NCI-H1105 treated with DMSO at 0.1 percent for 48 hours (cell line): ENCODE measurements at places on chromosomes 5 and 9.

DNA sequence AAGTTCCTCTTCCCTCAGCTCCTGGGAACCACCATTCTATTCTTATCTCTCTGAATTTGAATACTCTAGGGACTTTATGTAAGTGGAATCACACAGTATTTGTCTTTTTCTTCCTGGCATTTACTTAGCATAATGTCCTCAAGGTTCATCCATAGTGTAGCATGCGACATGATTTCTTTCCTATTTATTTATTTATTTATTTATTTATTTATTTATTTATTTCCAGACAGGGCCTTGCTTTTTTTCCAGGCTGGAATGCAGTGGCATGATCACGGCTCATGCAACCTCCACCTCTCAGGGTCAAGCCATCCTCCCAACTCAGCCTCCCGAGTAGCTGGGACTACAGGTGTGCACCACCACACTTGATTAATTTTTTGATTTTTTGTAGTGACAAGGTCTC is 142.1 kb downstream of the GPBP1 start:
- DNase-seq: no peak

GRCh38 chr5:33238826-33239695 is 201.7 kb upstream of the TARS1 start:
- no peak for DNase-seq

DNA sequence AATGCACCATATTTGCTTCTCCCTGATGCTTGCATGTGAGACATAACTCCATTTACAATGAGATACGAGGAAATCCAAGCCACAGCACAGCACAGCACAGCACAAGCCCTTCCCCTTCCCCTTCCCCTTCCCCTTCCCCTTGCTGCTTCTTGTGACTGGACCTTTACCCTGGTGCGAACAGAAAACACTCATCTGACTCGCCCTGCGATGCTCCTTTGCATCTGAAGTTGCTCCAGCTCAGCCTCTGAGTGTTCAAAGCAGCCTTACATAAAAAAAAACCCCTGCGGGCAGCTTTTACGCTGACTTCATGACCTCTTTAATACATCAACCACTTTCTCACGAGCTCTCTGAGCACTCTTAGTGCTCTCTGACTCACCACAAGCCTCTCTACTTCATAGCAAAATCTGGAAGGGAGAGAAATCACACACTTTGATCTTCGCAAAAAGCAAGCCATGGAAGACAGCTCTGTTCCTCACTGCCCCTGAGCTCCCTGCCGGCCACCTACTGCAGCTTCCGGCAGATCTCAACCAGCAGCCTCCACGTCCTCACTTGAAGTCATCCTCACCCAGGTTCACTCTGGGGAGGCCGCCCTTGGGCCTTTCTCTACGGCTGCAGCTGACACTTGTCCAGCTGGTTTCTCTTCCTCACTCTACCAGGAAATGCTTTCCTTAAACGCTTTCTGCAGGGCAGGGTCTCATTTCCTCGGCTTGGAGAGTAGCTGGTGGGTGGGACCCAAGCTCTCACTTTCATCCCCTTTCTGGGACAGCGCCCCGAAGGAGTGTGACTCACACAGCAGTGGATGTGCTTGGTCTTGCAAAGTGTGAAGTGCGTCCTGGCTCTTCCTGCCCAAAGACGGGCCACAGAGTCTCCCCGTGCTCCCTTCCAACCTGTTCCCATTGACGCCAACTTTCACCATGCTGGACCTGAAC is 5.3 kb downstream of the SLC34A1 start:
- no peak for DNase-seq

DNA sequence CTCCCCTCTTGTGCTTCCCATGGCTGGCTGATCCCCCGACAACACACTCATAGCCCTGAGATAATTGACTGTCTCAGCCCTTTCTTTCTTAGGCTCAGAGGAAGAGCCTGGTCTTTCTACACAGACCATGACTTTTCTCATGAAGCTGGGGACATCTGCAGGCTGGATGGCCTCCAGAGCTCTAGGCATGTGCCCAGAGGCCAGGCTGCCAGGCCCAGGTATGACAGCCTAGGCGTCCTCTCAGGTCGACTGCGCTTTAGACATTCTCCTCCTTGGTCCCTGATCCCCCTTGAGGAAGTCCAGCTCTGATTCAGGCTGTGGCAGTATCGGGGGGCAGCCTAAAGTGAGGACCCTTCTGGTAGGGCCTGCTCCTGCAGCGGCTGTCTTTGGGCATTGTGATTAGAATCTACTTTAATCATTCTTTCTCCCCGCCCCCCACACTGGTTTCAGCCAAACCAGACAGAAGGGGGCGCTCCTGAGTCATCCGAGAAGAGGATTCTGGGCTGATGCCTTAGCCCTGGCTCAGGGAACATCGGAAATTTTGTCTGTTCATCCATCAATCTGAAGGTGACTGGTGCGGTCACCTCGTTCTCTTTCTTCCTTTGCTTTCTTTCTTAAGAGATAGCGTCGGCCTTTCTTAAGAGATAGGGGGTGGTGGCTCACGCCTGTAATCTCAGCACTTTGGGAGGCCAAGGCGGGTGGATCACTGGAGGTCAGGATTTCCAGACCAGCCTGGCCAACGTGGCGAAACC is 66.5 kb upstream of the HSPA9 start:
- peak; percentile 9 for DNase-seq

DNA sequence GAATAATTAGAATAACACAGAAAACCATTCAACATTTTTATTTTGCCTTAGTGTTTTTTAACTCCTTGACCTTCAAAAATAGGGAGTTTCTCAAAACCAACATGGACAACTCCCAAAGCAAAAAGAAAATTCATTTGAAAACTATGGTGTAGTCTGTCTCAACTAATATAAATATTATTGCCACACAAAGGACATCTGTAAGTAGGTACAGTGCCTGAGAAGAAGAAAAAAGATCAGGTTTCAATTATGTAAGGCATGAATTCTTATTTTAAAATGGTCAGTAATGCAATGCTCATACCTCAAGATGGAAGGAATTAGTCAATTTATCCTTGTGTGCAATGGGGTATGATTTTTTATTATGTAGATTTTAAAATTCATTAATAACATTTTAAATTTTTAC is 109.6 kb upstream of the CNTLN start:
- DNase-seq: no peak

DNA sequence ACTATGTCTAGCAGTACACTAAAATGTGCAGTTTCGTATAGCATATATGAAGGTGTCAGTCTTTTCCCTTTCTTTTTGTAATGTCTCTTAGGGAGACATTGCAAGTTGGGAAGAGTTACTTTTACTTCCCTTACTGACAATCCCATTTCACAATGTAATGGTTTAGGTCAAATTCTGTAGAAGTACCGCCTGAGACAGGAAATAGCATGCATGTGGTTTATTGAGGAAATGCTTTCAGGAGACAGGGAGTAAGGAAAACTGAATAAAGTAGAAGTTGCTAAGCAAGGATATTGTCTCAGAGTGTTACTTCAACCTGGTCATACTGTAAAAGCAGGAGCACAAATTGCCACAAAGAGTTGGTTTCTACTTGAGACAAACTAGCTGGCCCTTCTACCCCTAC is 32.1 kb upstream of the MSANTD3 start:
- no peak for DNase-seq

GRCh38 chr5:146521403-146522106 is 5.6 kb upstream of the GPR151 start:
- no peak for DNase-seq

GRCh38 chr5:169803077-169803981 is 166.3 kb downstream of the DOCK2 start:
- DNase-seq: no peak

GRCh38 chr5:14902826-14903560 is 31.4 kb upstream of the ANKH start:
- no peak for DNase-seq

DNA sequence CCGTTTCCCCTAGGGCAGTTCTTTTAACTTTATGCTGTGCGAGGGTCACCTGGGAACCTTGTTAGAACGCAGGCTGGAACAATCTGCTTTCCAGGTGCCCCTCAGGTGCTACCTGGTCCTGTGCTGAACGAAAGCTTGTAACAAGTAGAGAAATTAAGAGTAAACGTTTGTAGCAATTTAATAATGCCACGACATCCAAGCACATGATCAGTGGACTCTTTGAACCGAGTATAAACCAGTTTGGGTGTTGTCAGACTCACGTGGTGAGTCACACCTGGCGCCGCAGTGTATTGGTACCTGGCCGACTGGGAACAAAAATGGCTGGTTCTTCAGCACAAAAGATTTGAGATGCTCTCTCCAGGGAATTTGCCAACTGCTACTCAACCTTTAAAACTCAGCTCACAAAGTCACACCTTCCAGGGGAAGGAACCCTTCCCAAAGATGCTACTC is 926 bp upstream of the MYO10 start:
- DNase-seq: no peak

DNA sequence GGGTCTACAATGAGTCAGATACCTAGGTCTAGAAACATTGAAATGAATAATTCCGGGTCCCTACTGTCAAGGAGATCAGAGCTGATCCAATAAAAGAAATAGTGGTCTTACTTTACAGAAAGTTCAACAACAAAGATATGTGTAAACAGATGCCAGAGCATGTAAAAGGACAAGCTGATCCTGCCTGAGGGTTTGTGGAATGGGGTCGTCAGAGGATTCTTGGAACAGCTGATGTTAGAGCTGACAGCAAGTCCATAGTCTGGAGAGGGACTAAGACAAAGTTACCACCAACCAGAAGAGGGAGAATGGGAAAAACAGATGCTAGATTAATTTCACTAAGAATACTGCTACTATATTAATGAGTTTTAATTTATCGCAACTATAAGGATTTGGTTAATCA is 71.5 kb downstream of the FREM1 start:
- DNase-seq: no peak

GRCh38 chr9:127163409-127163808 is 41.0 kb upstream of the ANGPTL2 start:
- DNase-seq: no peak

GRCh38 chr5:6453937-6454560 is 5.4 kb downstream of the UBE2QL1 start:
- no peak for DNase-seq

DNA sequence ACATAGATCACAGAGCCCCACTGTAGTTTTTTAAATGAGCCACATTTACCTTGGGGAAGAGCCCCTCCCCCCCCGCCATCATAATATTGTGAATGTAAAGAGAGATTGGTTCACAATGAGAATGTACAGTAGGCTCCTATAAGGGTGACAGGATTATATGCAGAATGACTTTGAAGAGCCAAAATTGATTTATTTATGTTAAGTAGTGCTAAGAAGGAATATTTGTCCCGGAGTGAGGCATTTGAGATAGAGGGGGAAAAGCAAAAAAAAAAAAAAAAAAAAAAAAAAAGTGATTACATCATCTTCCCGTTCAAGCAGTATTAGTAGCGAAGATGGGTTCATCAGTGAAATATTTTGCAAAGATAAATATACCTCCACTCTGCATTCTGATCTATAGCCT is 73.9 kb downstream of the PIK3R1 start:
- no peak for DNase-seq

- DNase-seq: no peak
Observed at GRCh38 chr5:149552038-149552494, 827 bp upstream of the CSNK1A1 start.

GRCh38 chr5:154829589-154830218 is 20.7 kb downstream of the FAXDC2 start:
- DNase-seq: no peak

- no peak for DNase-seq
Observed at GRCh38 chr5:6827526-6828219, 114.4 kb downstream of the TENT4A start.

- no peak for DNase-seq
Observed at GRCh38 chr5:145228564-145228963, 606.6 kb downstream of the PRELID2 start.

DNA sequence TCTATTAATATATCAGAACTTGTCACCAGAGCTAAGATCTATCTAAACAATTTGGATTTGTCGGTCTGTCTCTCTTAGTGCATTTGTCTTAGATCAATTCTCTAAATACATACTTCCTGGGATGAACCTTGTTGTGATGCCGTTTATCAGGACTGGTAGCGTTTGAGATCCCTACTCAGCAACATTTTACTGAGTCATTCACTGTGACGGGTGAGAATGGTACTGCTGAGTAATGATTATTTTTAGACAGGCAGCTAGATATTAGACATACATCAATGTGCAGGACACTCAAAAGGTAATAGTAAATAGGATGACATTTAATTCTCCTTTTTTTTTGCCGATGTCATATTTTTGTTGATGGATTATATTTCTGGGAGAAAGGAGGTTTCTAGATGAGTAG is 209.0 kb downstream of the CSNK1G3 start:
- DNase-seq: no peak

DNA sequence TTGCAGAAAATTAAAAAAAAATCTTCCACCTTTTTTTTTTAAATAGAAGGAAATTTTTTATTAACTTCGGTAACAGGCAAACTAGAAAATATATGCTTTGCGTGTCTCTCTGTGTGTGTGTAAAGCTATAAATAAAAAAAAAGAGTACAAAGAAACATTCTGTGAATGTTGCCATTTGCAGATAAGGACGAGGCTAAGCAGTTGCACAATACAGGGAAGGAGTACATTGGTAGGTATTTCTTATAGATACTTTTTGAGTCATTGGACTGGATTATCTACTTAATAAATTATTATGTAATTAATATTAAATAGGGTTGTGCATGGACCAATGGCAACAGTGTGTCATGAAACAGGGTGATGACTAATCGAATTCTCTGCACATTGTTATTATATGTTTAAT is 102.4 kb downstream of the CAMK4 start:
- no peak for DNase-seq

- DNase-seq: no peak
Observed at GRCh38 chr9:120940573-120940972, 14.0 kb upstream of the TRAF1 start.

- no peak for DNase-seq
Observed at GRCh38 chr5:35488055-35488454, 129.6 kb upstream of the SPEF2 start.

DNA sequence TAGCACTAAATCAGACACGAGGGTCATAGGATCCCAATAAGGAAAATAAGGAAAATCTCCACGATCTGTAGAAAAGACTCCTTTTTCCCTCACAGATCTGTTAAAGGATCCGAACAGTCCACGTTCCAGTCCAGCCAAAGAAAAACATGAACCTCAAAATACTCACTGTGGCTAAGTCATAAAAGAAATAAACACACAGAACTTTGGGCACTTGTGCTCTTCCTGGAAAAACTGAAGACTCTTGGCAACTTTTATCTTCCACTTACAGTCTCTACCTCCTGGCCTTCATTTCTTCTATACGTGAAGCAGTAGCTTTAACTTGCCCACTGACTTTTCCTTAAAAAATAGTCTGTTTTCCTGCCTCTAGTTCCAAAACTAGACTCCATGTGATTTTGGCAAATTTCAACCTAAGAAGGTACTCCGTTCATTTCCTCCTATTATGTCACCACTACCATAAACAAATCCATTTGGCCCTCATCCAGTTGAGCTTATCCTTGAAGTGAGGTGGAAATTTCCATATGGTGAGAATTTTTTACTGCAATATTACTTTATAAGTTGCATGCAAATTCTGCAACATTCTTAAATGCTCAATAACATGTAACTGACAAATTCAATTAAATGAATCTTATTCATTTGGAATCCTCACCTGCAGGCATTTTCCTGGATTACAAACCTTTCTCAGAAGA is 5.3 kb upstream of the LHFPL2 start:
- no peak for DNase-seq

DNA sequence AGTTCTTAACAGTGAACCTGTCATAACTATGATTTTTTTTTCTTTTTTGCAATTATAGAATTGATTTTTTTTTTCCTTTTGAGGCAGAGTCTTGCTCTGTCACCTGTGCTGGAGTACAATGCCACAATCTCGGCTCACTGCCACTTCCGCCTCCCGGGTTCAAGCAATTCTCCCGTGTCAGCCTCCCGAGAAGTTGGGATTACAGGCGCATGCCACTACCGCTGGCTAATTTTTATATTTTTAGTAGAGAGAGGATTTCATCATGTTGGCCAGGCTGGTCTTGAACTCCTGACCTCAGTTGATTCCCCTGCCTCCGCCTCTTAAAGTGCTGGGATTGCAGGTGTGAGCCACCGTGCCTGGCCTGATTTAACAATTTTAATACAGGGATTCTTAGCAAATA is 21.4 kb downstream of the UGCG start:
- DNase-seq: no peak
